Neural progenitor cell (in vitro differentiated cells): ENCODE measurements at places on chromosomes 16 and 17.

- DNase-seq, result peak; percentile 22
These were observed 586 bp downstream of the MEAK7 start for GRCh38 chr16:84503751-84504395.

DNA sequence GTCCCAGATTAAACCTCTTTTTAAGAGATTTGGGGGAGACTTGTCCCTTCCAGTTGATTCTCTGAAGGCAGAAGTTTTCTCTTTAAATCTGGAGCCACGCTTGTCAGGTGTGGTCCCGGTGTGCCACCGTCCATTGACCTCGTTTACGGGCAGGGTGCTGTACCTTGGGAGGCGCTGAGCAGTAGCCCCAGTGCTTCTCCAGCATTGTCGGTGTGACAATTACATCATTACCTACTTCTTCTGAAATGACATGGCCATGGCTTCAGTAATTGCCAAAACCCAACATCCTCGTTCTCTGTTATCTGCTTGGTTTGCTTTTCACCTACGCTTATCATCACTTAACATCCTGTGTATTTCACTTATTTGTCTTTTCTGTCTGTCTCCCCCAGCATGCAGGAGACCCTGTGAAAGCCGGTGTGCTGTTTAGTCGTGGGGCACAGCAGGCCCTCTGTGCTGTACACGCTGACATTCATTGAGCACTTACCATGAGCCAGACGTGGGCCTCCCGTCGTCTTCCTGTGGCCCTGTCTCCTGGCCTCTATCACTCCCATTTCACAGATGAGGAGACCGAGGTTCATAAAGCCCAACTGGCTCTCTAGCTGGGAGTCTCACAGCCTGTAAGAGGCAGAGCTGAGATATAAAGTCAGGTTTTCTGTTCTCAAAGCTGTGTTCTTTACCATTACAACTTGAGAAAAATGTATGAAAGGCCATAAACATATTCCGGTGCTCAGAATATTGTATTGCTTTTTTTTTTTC, 143.9 kb downstream of the CMIP start:
- DNase-seq, result no peak

GRCh38 chr17:34285286-34285792, at the start of gene CCL11:
TSS of gene CCL11 (plus strand) at chr17:34285742. CDS start at chr17:34285809, 67 bp downstream.
- DNase-seq, result no peak

DNA sequence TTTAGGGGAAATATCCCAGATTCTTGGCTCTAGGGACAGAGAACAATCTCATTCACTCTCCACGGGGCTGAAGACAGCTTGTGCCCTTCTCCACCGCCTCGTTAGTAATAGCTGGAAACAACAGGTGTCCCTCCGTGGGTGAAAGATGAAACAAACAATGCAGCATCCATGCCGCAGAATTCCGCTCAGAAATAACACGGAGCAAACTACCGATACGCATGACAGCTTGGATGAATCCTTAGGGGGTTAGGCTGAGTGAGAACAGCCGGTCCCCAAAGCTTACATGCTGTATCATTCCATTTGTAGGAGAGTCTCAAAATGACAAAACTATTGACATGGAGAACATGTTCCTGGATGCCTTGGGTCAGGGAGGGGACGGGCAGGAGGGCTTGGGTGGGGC, 29.4 kb upstream of the CACNG1 start:
- DNase-seq, result no peak

DNA sequence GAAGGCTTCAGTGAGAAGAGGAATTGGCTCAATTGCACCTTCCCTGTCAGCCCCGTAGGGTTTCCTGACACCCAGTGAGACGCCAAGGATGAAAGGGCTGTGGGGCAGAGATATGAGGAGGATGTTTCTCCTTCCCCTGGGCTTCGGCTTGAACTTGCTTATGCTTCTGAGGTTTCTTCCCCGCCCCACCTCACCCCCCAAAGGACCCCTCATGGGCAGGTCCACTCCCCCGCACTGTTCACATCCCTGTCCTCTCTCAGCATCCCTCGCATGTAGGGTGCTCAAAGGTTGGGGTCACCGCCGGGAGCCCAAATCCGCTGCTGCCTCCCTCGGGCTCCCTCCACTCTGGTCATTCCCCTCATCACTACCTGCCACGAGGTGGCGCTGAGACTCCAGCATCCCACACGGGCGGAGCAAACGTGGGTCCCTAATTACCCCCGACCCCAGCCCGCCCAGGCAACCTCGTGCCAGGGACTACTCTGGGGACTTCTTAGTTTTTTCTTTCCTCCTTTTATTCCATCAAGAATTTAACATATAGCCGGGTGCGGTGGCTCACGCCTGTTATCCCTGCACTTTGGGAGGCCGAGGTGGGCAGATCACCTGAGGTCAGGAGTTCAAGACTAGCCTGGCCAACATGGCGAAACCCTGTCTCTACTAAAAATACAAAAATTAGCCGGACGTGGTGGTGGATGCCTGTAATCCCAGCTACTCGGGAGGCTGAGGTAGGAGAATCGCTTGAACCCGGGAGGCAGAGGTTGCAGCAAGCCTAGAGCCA, 3.3 kb upstream of the TRARG1 start:
- peak; percentile 89 for DNase-seq

GRCh38 chr17:41464682-41465081, 2.5 kb downstream of the KRT32 start:
- no peak for DNase-seq

DNA sequence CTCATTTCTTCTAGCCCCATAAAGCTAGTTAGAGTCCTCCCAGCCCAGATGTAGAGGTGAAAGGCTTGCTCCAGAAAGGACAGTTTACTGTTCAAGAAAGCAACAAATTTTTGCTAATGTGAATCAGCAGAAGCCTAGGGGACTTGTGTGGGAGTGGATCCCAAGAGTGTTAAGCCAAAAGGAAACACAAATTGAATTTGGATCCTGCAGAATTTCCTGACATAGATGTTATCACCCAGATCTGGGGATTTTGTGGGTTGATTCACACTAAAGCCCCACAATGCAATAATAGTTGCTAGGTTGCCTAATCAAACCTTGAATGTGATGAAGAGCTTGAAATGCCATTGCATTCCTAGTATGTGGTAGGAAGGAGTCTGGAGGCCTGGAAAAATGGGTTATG, 135.2 kb upstream of the HS3ST3A1 start:
- DNase-seq, result no peak

- no peak for DNase-seq
These were observed 10.1 kb upstream of the SLC16A5 start for GRCh38 chr17:75077496-75078283.

GRCh38 chr16:70653809-70654771, 7.7 kb downstream of the IL34 start:
- DNase-seq, result peak; percentile 84
